Stimulated activated naive CD8-positive, alpha-beta T cell treated with anti-CD3 and anti-CD28 coated beads, Interleukin-15, amount 100 ng/mL, for 72 hours (primary cell): ENCODE measurements at places on chromosomes 6 and 20.

DNA sequence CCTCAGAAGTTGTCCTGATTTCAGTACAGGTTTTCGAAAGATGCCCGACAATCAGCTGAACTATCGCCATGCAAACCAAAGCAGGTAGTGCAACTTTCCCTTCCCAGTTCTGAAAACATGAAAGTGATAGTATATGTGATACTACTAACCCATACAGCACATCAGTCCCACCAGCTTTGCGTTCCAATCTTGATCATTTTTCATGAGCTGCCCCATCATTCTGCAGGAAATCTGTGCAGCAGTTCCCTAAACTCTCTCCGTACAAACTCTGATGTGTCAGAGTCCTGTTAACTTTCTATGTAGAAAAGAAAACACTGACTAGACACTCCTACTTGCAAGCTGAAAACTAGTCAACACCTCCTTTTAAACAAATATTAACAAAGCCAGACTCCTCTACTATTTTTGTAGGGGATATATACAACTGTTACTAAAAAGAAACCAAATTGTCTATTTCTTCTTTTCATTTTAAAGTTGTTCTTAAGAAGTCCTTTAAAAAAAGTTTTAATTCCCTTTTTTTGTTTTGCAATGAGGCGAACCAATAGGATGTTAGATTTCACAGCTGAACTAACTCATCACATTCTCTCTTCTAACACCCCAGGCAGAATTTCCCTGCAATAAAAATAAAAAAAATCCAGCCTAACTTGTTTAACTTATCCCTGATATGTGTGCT lies 99.6 kb upstream of the DST start:
- no peak for DNase-seq

GRCh38 chr20:11941593-11942246 lies 24.0 kb downstream of the BTBD3 start:
- no peak for DNase-seq

DNA sequence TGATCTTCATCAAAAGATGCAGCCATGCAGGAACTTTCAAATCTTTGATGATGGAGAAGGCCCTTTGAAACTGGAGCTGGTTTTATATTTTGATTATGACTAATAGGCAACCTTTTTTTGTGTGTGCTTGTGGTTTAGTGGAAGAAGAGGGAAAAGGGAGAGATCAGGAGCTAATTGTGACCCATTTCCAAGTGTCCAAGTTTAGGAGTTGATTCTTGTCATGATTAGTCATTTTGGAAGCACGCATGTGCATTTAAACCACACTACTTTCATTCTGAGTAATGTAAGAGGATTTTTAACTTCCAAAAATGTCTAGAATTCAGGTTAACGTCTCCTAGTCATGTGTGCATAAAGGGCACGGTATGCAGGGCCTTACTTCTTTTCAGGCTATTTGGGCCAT lies 3.5 kb downstream of the FOXO3 start:
- no peak for DNase-seq

- no peak for DNase-seq
Measured at GRCh38 chr6:41700463-41701347, 34.7 kb downstream of the TFEB start.

DNA sequence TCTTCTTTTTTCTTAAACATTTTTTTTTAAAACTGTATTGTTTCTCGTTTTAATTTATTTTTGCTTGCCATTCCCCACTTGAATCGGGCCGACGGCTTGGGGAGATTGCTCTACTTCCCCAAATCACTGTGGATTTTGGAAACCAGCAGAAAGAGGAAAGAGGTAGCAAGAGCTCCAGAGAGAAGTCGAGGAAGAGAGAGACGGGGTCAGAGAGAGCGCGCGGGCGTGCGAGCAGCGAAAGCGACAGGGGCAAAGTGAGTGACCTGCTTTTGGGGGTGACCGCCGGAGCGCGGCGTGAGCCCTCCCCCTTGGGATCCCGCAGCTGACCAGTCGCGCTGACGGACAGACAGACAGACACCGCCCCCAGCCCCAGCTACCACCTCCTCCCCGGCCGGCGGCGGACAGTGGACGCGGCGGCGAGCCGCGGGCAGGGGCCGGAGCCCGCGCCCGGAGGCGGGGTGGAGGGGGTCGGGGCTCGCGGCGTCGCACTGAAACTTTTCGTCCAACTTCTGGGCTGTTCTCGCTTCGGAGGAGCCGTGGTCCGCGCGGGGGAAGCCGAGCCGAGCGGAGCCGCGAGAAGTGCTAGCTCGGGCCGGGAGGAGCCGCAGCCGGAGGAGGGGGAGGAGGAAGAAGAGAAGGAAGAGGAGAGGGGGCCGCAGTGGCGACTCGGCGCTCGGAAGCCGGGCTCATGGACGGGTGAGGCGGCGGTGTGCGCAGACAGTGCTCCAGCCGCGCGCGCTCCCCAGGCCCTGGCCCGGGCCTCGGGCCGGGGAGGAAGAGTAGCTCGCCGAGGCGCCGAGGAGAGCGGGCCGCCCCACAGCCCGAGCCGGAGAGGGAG lies 580 bp downstream of the VEGFA start:
- peak; percentile 55 for DNase-seq

GRCh38 chr20:59141818-59142581 lies 21.6 kb upstream of the ZNF831 start:
- DNase-seq, result no peak

GRCh38 chr6:88662653-88663174 lies 300.7 kb downstream of the RNGTT start:
- DNase-seq, result no peak

DNA sequence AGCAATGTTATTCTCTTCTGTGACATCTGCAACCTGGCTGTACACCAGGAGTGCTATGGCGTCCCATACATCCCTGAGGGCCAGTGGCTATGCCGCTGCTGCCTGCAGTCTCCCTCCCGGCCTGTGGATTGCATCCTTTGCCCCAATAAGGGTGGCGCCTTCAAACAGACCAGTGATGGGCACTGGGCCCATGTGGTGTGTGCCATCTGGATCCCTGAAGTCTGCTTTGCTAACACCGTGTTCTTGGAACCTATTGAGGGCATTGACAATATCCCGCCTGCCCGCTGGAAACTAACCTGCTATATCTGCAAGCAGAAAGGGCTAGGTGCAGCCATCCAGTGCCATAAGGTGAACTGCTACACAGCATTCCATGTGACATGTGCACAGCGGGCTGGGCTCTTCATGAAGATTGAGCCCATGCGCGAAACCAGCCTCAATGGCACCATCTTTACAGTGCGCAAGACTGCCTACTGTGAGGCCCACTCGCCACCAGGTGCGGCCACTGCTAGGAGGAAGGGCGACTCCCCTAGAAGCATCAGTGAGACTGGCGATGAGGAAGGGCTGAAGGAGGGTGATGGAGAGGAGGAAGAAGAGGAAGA lies 4.6 kb downstream of the BRPF3 start:
- DNase-seq, result no peak

DNA sequence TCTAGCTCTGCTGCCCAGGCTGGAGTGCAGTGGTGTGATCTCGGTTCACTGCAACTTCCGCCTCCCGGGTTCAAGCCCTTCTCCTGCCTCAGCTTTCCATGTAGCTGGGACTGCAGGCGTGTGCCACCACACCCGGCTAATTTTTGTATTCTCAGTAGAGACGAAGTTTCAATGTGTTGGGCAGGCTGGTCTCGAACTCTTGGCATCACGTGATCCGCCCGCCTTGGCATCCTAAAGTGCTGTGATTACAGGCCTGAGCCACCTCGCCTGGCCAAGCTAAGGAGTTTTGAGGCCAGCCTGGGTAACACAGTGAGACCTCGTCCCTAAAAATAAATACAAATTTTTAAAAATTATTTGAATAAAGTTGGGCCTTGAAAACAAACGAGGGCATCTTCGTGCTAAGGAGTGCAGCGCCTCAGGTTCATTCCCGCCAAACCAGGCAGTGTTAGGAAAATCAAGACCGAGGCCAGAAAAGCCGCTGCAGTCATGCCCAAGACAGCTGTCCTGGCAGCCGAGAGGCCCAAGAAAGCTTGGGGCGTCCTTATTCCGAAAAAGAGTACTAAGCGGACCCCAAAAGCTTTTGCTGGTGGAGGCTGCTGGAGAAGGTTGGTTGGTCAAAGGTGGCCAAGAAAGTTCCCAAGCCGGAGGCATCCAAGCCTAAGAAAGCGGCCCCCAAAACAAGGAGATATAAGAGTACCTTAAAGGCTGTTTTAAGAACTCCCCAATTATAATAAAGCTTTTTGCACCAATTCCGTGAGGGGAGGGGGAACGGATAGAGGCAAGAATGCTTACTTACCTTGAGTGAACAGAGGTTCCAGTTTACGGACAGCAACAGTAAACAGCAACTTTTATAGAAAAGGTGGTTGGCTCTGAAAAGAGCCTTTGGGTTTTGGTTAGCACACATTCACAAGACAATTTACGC lies 109.0 kb downstream of the HFE start:
- peak; percentile 83 for DNase-seq

DNA sequence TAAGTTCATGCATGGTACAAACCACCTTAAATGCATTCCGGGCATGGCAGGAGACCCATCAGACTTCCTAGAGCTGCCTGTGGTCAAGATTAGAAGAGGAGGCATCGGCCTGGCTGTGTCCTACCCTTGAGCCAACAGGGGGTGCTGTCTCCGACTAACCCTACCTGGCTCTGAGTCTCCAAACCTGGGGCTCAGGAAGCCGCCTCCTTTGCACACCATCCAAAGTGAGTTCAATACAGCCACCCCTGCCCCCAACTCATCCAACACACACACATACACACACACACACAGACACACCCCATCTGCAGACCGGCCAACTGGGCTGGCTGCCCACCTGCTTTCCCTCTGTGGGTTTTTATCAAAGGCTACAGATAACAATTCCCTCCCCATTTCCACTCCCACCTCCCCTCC lies 77.0 kb downstream of the JPH2 start:
- DNase-seq, result no peak

GRCh38 chr20:32777177-32777956 lies 15.2 kb downstream of the DNMT3B start:
- no peak for DNase-seq
